ENCODE measurements at places on chromosomes 2 and 18.

GRCh38 chr2:102603904-102604303 is 15.4 kb upstream of the SLC9A2 start:
- no peak for DNase-seq

DNA sequence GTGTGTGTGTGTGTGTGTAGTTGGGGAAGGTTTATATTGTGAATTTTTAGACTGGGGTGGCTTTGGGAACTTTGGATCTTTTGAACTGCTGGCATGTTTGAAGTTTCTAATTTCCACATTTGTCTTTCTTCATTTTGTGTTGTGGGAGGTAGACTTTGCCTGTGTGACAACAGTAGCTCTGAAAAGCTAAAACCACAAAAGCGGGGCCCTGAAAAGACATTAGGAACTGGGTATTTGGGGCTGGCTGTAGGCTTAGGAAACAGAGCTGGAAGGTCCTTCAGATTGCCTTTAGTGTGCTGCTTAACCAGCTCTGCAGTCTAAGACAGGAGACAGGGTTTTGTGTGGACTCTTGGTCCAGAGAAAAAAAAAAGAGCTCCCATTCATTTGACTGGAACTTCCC is 27.2 kb upstream of the DOCK10 start:
- DNase-seq = no peak

GRCh38 chr2:22798386-22798785 is 586.6 kb upstream of the KLHL29 start:
- DNase-seq = no peak

- no peak for DNase-seq
Observed at GRCh38 chr2:39325966-39326365, 82.2 kb upstream of the CDKL4 start.

GRCh38 chr2:36438449-36438977 is 82.9 kb downstream of the CRIM1 start:
- no peak for DNase-seq

DNA sequence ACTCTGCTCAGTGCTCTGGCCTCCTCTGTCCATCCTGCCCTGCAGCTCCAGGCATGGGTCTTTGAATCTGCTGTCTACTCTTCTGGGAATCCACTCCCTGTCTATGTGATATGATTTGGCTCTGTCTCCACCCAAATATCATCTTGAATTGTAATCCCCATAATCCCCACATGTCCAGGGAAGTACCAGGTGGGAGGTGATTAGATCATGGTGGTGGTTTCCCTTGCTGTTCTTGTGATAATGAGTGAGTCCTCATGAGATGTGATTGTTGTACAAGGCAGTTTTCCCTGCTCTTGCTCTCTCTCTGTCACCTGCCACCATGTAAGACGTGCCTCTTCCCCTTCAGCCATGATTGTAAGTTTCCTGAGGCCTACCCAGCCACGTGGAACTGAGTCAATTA is 881.8 kb upstream of the ID2 start:
- no peak for DNase-seq

- DNase-seq = no peak
Observed at GRCh38 chr2:112488201-112488600, 6.2 kb downstream of the TTL start.

GRCh38 chr2:16030206-16031057 is 90.1 kb downstream of the MYCN start:
- DNase-seq = no peak

DNA sequence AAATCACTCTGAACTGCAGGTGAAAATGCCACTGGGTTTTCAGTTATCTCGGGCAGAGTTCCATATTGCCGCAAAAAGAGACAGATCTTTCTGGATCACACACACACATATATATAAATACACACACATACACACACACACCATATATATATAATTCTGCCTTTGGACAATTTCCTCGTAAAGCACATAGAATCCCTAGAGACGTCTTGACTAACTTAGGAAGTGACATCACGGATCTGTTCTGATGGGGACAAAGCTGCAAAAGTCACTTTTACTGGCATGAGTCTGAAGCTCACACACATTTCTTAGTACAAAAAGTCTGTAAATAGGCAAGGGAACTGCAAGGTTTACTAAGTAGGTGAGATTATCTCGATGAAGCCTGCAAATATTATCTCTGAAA is 28.6 kb upstream of the MBOAT2 start:
- no peak for DNase-seq

DNA sequence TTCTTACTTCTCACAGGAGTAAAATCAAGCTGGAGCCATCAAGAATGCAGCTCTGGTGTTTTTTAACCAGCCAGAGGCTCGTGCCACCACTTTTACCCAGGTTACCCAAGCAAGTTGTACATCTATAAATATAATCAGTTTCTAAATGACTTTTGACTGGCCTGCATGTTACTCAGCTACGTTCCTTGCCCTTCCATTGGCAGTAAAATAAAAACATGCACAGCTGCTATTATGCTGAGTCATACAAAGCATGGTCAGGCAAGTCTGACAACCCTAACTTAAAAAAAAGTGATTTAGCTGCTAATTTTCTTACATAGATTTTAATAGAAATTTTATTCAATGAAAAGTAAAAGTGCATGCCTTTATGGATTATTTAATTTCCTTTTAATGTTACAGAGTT is 111.7 kb upstream of the CSRNP3 start:
- peak; percentile 16 for DNase-seq

GRCh38 chr18:47931718-47932103 is 1.3 kb upstream of the SMAD2 start:
- DNase-seq = peak; percentile 86

- no peak for DNase-seq
Observed at GRCh38 chr2:232791518-232791917, 15.2 kb upstream of the KCNJ13 start.

- no peak for DNase-seq
Observed at GRCh38 chr18:27549335-27550039, 364.4 kb upstream of the CHST9 start.

DNA sequence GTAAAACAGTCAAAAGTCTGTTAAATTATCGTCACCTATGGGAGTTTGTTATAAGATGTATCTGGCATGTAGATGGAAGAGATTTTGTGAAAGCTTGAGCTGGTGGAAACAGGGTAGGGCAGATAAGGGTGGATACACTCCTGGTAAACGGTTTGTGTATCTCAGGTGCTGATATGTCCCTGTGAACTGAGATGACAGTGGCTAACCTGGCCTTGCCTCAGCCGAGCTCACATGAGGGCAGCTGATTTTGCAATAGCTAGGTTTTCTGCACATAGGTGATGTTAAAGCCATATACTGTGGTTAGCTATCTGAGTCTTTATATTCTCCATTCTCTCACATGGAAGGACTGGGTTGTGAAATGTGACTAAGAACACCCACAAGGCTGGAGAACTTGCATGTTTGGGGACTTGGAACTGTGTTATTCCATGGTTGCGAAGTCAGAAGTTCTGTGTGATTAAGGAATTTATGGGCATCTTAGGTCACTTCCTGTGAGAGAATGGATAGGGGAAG is 205.1 kb downstream of the TPGS2 start:
- no peak for DNase-seq

- no peak for DNase-seq
Observed at GRCh38 chr2:48912110-48912509, 156.6 kb upstream of the LHCGR start.

- DNase-seq = no peak
Observed at GRCh38 chr2:65350651-65351056, 81.7 kb downstream of the SPRED2 start.

GRCh38 chr2:168096158-168096557 is 151.2 kb downstream of the STK39 start:
- DNase-seq = no peak

DNA sequence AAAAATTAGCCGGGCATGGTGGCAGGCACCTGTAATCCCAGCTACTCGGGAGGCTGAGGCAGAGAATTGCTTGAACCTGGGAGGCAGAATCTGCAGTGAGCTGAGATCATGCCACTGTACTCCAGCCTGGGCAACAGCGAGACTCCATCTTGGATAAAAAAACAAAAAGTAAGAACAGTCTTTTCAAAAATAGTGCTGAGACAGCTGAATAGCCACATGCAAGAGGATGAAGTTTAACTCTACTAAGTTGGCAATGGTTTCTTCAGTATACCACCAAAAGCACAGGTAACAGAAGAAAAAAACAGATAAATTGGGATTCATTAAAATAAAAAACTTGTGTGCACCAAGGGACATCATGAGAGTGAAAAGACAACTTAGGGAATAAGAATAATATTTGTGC is 112.4 kb downstream of the HS6ST1 start:
- DNase-seq = no peak

DNA sequence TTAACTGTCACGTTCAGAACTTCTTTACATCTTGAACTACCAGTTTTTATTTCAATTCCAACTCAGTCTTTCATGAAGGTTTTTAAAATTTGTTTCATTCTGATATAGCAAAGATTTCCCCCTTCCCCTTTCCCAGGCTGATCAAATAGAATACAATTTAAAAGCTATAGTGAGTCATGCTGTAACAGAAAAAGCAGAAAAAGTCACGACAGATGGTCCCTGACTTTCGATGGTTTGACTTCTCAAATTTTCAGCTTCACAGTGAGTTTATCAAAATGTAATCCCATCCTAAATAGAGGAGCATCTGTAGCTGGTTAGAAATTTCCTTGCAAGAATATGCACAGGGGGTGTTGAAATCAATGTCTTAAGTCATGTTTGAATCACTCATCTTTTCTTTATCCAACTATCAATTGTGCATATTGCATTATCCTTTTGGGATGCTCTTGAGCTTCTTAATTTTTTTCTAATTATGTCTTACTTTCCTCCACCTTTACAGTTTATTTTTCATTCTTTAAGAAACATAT is 500.3 kb downstream of the LRP1B start:
- no peak for DNase-seq

- DNase-seq = peak; percentile 40
Observed at GRCh38 chr2:170155022-170155722, 22.8 kb upstream of the MYO3B start.

- DNase-seq = peak; percentile 20
Observed at GRCh38 chr2:60463249-60463648, 90.2 kb downstream of the BCL11A start.

DNA sequence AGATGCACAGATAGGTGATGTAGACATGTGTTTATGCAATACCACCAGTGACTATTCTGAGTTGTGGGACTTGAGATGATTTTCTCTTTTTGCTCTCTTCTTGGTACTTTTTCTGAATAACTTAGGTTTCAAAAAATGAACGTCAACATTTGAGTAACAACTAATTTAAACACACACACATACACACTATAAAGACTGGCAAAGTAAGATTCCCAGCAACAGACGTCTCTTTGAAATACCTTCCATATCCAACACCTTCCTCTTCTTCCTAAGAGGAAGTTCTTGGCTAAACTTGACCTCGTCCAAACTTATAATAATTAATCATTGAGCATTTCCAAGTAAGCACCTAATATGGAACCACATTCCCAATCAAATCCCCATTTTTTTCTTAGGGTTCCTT is 81.6 kb upstream of the RGPD4 start:
- DNase-seq = no peak

GRCh38 chr18:8328126-8328525 is 281.1 kb upstream of the RAB12 start:
- DNase-seq = no peak

DNA sequence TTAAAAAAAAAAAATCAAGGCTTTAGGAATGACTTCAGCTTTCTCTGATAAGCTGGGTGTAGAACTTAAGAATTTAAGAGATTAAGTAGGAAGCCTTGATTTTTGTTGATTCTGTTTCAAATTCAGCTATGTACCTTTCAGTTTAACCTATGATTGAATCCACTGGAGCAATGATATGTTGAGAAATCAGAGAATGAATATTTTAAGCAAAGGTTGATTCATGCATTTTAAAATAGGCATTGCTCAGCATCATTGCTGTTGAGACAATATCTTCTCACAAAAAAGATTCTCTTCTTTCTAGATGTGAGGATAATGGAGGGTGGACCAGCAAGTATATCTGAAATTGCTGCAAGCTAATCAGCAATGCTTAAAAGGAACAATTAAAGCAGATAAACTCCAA is 109.8 kb downstream of the MAP3K20 start:
- no peak for DNase-seq

GRCh38 chr2:229431327-229431954 is 160.4 kb upstream of the PID1 start:
- DNase-seq = peak; percentile 2

DNA sequence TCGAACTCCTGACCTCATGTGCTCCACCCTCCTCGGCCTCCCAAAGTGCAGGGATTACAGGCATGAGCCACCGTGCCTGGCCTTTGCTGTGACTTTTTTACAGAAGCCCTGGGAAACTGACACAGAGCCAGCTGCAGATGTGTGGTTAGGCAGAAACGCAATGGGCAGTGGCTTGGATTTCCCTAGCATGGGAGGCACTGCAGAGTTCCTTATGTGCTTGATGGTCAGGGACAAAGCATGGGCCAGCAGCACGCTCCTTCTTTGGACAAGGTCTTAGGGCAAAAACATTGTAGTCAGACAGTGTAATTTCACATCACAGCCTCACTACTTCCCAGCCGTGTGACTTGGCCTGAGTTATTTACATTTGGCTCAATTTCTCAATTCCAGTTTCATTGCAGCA is 153.9 kb downstream of the RNF144A start:
- DNase-seq = no peak

GRCh38 chr2:11397513-11397912 is 53.1 kb upstream of the ROCK2 start:
- DNase-seq = no peak

GRCh38 chr2:194730266-194730665 is 926.8 kb upstream of the SLC39A10 start:
- no peak for DNase-seq

DNA sequence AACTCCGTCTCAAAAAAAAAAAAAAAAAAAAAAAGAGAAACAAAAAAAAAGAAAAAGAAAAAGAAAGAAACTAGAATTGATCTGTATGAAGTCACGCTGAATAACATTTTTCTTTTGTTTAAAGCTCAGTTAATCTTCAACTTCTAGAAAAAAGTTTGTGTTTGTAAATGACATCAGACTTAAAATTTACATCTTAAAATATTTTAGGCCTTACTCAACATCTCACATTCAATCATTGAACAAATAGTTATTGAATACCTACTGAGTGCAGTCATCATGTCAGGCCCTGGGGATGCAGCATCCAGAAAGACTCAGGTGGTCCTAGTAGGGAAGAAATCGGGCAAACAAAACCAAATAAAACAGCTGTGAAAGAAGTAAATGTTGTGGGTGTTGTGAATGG is 292.3 kb upstream of the FANCL start:
- DNase-seq = no peak

- DNase-seq = no peak
Observed at GRCh38 chr2:98795891-98796676, 65.2 kb upstream of the MGAT4A start.

GRCh38 chr2:144151851-144152250 is 368.1 kb downstream of the ZEB2 start:
- DNase-seq = peak; percentile 67

GRCh38 chr18:27803957-27804356 is 373.0 kb downstream of the CDH2 start:
- DNase-seq = no peak

- DNase-seq = no peak
Observed at GRCh38 chr2:241541564-241542277, 16.8 kb upstream of the BOK start.

DNA sequence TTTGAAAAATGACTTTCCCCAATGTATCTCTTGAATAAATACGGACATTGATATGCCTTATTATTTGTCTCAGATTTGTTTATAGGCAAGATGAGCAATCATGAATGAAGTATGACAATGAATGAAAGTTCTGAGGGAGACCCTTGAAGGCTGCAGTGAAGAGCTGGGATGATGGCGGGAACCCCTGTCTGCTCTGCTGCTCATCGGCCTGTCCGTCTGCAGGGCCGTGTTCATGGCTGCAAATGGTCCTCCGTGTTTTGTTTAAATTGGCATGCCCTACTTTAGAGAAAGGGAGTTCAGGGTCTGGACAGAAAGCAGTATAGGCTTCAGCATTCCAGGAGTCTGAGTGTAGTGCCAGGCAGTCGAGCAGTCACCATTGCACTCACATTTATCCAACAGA is 1.2 kb upstream of the HS1BP3 start:
- no peak for DNase-seq

Data from erythroblast (primary cell).